DMS 273 treated with DMSO at 0.1 percent for 48 hours (cell line): ENCODE measurements at places on chromosomes 3 and 15.

- DNase-seq, result no peak
Observed at GRCh38 chr3:150220041-150220440, 188.1 kb upstream of the TSC22D2 start.

DNA sequence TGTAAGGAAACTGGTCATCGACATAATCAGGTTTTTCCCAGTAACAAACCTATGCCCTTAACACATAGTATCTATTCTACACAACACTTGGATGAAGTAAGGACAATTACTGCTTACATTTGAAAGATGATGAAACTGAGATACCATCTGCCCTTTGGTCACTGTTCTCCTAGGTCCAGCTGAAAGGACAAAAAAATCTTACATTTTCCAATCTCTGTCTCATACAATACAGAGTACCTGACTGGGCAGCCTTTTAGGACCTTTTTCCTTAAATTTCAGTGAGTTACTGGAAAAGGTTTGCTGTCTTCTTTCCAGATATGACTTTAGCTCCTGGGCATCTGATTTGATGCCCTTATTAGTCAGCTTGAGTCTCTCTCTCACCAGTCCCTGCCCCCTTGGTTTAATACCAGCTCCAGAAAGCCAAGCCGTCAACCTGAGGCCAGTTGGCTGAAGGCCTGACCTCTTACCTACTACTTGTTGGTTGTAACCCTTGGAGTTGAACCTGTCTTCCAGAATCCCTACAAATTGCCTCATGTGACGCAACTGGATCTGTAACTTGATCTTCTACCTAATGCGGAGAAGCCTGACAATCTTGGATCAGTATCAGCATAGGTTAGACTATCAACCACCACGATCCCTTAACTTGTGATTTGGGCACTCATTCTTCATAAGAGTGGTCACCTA lies 355.3 kb upstream of the ZNF385D start:
- no peak for DNase-seq

GRCh38 chr3:44983484-44983941 lies 7.5 kb downstream of the EXOSC7 start:
- no peak for DNase-seq

DNA sequence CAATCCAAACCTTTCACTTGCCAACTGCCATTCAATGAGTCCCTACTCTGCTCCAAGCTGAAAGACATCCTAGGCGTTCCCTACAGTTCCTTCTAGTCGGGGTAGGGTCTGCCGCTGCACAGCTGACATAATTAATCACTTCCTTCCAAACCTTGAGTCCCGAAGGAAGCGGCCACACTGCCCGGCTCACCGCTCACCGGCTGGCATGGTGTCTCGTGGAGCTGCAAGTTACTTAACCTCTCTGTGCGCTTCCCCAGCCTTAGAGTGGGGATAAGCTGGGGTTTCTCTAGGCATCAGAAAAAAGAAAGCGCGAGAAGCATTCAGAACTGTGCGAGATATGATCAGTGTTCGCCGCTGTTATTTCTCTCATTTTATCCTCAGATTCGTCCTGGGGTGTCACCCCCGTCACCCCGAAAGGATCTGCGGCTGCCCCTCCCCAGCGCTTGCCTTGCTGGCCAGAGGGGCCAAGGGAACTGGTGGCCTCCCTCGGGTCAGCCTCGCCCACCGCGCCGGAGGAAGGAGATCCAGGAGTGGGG lies 748 bp downstream of the MRPS25 start:
- no peak for DNase-seq

GRCh38 chr15:88389120-88389519 lies 78.1 kb downstream of the MRPL46 start:
- DNase-seq, result no peak

DNA sequence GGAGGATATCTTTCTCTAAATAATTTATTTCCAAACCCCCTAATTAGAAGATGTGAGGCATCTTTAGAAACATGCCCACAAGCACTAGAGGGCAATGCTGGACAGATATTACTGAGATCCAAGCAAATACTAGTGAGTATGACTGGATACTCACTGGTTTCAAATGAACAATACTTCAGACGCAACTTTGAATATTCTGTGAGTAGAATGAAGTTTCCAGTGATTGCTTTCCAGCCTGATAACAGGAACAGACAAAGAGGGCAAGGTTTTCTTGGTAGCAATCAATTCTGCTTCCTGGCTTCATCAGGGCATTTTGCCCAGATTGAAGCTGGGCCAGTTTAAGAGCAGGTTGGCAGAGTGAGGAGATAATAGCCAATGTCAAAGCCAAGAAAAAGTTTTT lies 442.6 kb upstream of the PDZRN3 start:
- DNase-seq, result no peak

- no peak for DNase-seq
Observed at GRCh38 chr15:80584973-80585525, 110.1 kb upstream of the ABHD17C start.

DNA sequence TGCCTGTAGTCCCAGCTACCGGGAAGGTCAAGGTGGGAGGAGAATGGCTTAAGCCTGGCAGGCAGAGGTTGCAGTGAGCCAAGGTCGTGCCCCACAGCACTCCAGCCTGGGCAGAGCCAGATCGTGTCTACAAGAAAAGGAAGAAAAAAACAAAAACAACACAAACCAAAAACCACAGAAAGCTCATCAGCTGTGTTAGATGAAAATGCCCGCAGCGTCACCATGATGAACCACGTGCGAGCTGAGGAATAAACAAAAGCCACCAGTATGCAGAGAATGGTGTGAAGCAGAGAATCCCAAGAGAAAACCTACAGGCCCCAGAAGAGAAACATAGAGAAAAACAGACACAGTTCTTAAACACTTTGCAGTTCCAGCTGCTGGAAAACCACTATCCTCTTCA lies 19.7 kb upstream of the TM4SF19 start:
- no peak for DNase-seq

DNA sequence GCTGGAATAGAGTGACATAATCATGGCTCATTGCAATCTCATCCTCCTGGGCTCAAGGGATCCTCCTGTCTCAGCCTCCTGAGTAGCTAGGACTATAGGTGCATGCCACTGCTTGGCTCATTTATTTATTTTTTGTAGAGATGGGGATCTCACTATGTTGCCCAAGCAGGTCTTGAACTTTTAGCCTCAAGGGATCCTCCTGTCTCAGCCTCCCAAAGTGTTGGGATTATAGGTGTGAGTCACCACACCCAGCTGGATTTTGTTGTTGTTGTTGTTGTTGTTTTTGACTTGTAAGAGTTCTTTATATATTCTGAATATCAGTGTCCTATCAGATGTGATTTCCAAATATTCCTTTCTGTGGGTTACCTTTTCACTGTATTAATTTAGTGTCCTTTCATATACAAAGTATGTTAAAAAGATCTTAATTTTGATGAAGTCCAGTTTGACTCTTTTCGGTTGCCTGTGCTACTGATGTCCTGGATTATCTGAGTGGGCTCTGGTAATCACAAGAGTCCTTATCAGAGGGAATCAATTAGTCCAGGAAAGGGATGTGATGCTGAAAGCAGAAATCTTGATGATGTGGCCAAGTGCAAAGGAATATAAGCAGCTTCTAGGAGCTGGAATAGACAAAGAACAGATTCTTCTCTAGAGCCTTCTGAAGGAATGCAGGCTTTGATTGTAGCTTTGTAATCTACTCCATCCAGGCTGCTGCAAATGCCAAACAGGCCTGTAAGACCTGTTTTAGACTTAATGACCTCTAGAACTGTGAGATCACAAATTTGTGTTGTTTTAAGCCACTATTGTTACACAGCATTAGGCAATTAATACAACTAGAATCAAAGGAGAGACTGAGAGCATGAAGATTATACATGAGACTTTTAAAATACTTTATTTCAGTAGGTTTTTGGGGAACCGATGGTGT lies 30.2 kb downstream of the NCK1 start:
- DNase-seq, result no peak

DNA sequence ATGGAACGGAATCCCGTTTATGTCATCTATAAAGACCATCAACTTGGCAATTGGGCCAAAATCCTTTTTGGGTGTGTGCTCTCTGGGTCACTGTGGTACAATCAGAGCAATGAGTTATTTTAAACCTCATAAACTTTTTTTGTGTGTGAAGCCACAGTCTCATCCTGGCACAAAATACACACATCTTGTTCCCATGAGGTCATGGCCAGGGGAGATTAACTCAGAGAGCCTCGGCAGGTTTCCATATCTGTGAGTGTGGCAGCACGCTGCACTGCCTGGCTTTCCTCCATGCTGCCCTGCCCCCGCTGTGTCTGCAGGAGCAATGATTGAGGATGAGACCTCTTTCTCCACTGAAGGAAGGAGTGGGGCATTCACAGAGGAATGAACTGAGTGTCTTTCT lies 54.0 kb upstream of the DLG1 start:
- DNase-seq, result no peak

DNA sequence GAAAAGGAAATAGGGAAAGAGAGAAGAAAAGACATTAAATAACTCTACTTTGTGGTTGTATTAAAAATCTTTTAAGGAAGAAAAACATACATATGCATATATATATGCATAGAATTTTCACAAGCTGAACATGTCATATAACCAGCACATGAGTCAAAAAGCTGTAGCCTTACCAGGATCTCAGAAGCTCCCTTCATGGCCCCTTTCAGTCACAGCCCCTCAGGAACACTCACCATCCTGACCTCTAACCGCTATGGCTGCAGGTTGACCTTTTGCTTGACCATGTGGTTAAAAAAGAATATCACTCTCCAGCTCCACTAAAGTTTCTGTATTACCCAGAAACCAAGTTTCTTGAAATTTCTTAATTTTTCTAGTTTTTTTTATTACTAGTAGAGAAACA lies 103.4 kb downstream of the CHST2 start:
- DNase-seq, result no peak

DNA sequence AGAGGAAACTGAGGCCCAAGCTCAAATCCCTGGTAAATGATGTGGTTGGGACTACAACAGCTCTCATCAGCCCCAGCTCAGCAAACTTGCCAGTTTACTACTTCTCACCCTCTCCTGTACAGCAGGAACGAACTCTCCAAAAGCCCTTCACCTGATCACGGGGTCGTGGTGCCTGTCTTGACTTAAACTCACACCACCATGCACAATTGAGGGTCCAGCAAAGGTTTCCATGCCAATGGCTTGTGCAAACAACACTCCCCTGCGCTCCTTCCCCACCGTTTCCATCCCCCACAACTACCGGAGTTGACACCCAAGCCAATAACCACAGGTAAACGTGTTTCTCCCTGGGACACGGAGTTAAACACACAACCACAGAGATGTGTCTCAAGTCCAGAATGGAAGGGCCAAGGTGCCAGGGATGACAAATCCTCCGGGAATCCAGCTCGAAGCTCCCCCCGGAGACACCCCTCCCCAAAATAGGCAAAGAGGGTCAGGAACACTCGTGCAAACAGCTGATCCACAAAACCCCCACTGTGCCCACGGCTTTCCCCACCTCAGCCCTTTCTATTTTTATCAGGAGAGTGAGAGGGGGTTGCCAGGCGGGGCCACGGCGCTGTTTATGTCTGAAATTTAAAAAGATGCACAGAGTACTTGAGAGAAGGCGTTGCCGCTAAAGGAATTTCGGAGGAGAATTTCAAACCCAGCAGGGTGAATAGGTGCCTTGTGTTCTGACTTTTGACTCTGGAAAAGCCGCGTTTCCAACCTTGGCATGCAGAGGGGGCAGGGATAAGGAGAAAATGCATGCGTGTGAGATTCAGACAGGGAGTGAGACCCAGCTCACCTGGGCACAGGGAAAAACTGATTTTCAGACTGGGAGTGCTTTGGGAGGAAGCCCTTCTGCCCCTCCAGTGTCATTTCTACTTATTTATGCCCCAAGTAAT lies 10.6 kb upstream of the ACAN start:
- no peak for DNase-seq

GRCh38 chr3:17913359-17913758 lies 170.9 kb upstream of the TBC1D5 start:
- DNase-seq, result no peak

GRCh38 chr3:54299169-54299935 lies 177.0 kb downstream of the CACNA2D3 start:
- DNase-seq, result no peak
